Metanephros (tissue), 2 donors: ENCODE measurements at places on chromosomes 12 and 14. TPM values are rescaled to one million over a fixed set of nuclear protein-coding genes. Genes with fewer than 3 reads are reported as not detected.

The OTX2 gene
- 0.23 TPM for total RNA-seq

The GALNT8 gene
- 3.4 TPM for total RNA-seq

The HOXC10 gene
- 23.5 TPM for total RNA-seq

The PLCZ1 gene
- total RNA-seq = 1.2 TPM

The CACNA1C gene
- total RNA-seq = 16.4 TPM

The TEX52 gene
- not detected for total RNA-seq

The GPR162 gene
- total RNA-seq = 13.5 TPM

The DAO gene
- 0.53 TPM for total RNA-seq

The GTF2H3 gene
- total RNA-seq = 22.0 TPM

The ENDOU gene
- total RNA-seq = not detected

The NRL gene
- total RNA-seq = 4.4 TPM

The CAPRIN2 gene
- 28.4 TPM for total RNA-seq

The E2F7 gene
- total RNA-seq = 4.6 TPM

The PTPN21 gene
- total RNA-seq = 42.0 TPM
